NCI-H2081 (cell line): ENCODE measurements at places on chromosomes 6 and 20.

DNA sequence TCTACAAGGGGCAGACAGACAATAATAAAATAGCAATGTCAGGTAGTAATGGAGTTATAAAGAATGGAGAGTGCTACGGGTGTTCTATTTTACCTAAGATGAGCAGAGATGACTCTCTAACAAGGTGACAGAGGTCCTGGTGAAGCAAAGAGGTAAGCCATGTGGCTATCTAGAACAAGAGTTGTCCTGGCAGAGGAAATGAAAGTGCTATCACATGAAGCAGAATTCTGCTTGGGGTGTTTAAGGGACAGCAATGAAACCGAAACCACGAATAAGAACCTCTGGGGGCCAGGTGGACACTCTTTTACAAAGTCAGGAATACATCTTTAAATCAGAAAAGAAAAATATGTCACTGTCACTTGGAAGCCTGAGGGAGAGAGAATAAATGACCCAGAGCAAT, 37.9 kb upstream of the IRAK1BP1 start:
- no peak for DNase-seq

DNA sequence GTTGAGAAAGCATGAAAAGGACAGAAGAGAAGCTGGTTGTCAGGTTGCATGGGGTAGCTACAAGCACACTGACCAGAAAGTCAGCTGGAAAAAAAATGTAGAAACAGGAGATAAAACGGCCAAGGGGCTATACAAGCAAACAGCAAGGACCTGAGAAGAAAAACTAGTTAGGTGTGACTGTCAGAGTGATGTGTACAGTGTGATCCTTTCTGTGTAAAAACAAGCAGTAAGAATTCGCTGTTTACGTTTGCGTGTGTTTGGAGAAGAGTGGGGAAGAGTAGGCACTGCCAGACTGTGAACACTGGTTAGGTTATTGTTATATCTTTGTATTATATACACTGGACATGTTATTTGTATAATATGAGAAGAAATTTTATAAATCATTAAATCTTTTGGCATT, 28.1 kb downstream of the PTPN1 start:
- DNase-seq = no peak

GRCh38 chr6:89387516-89388201, 24.4 kb downstream of the RRAGD start:
- no peak for DNase-seq

DNA sequence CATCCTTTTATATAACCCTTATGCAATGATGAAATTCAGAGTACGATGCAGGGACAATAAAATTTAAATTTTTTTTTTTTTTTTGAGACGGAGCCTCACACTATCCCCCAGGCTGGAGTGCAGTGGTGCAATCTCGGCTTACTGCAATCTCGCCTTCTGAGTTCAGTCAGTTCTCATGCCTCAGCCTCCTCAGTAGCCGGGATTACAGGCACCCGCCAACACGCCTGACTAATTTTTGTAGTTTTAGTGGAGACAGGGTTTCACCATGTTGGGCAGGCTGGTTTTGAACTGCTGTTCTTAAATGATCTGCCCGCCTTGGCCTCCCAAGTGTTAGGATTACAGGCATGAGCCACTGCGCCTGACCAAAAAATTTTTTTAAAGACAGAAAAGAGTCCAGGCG, 15.2 kb downstream of the MTO1 start:
- DNase-seq = no peak

- DNase-seq = peak; percentile 34
Measured at GRCh38 chr6:7727086-7727945, 1.4 kb downstream of the BMP6 start.

GRCh38 chr6:96940322-96940721, 15.8 kb downstream of the KLHL32 start:
- DNase-seq = no peak

DNA sequence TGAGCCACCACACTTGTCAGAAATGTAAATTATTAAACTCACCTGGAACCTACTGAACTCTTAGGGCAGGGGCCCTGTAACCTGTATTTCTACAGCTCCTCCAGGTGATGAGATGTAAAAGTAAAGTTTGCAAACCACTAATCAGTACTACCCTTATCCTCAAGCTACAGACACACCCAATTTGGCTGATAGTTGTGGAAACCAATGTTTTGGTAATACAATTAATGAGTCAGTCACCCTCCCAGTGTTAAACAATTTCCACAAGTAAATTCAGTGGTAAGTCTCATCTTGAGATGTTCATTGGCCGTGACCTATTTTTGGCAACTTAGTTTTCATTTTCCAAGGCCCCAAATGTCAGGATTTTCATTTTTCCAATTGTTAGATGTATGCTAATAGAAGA, 29.6 kb downstream of the GCNT2 start:
- no peak for DNase-seq

DNA sequence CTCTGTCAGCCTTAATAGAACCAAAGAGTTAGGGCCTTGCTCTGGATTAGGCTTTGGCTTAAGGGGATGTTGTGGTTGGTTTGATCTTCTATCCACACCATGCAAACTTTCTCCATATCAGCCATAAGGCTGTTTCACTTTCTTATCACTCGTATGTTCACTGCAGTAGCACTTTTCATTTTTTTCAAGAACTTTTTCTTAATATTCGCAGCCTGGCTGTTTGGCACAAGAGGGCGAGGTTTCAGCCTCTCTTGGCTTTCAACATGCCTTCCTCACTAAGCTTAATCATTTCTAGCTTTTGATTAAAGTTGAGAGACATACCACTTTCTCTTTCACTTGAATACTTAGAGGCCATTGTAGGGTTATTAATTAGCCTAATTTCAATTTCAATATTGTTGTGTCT, 193.1 kb downstream of the NRN1 start:
- no peak for DNase-seq

GRCh38 chr6:18053078-18053477, 65.6 kb upstream of the KIF13A start:
- no peak for DNase-seq

DNA sequence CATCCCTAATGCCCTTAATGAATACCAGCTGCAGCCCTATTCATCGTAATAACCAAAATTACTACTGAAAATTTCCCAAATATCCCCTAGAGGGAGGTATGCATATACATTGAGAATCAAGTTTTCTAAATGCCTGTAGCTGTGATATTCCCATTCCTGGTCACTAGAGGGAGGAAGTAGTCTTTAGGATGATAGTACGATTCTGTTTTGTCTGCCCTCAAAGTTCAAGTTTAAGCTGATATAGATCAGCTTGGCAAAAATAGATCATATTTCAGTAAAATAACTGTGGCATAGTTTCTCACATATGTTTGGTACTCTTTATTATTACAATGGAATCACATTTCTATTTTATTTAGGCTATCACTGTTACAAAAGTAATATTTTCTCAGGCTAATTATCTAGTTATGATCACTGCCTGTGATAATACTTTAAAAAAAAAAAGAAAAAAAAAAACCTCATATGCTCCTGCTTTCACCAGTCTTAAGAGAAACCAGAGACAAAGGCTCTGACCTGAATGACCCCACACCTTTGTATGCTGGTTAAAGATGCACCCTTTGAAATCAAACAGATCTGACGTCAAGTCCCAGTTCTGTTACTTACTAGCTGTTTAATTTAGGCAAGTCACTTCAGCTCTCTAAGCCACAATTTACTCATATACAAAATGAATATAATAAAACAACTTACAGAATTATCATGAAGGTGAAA, 11.0 kb downstream of the TSPYL1 start:
- peak; percentile 41 for DNase-seq

GRCh38 chr6:35465646-35466045, 2.6 kb upstream of the RPL10A start:
- no peak for DNase-seq

DNA sequence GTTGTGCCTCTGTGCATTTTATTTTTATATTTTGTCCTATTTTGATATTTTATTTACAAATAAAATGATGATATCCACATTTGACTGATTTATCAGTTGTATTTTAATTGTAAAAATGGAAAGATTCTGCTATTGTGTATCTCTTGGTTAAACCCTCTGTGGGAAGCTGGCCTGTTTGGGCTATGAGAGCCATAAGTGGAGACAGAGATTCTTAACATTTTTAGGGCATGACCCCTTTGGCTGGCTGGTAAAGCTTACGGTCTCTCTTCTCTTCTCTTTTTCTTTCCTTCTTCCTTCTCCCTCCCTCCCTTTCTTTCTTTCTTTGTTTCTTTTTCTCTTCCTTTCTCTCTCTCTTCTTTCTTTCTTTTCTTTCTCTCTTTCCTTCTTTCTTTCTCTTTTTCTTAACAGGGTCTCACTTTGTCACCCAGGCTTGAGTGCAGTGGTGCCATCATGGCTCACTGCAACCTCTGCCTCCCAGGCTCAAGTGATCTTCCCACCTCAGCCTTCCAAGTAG, 172.3 kb upstream of the CDYL start:
- no peak for DNase-seq

GRCh38 chr6:24445704-24446103, 43.0 kb downstream of the MRS2 start:
- DNase-seq = no peak

GRCh38 chr6:151822252-151823111, 15.0 kb downstream of the ESR1 start:
- DNase-seq = no peak

DNA sequence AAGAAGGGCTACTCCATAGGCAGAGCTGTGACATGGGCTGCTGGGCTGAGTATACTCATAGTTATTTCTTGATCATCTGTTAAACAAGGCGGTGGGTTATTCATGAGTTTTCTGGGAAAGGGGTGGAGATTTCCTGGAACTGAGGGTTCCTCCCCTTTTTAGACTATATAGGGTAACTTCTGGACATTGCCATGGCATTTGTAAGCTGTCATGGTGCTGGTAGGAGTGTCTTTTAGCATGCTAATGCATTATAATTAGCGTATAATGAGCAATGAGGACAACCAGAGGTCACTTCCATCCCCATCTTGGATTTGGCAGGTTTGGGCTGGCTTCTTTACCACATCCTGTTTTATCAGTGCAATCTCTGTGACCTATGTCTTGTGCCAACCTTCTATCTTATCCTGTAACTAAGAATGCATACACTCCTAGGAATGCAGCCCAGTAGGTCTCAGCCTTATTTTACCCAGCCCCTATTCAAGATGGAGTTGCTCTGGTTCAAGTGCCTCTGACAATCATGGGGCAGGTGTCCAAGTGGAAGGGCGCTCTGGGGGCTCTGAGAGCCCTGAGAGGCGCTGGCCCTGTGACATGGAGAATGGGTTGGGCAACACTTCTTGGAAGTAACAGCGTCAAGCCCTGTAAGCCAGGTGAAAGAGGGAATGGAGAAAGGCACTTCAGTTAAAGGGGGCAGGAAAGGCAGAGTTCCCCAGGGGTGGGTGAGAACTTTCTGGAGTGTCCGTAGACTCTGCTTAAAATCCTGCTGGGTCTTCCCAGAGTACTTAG, 354.2 kb upstream of the SULF2 start:
- no peak for DNase-seq

GRCh38 chr6:100460650-100461204, 4.0 kb downstream of the SIM1 start:
- peak; percentile 30 for DNase-seq

DNA sequence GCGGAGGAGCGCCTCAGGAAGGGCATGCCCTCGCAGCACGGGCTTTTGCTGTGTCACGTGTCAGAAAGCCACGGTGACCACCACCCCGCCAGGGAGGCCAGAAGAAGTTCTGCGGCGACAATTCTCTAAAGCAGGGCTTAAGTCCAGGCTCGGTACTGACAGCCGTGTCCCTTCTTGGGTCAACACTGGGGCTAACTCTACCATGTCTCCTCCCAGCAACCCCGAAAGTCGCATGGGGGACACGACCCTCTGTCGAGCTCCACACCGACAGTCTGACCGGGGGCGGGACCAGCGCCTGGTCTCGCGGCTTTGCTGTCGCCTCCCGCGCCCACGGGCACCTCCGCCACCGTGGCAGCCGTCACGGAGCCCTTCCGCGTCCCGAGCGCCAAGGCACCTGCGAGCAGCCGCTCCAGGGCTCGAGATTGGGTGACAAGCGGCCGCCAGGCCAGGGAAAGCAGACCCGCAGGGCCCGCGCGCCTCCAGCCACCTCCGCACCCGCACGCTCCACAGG, 534 bp downstream of the NANP start:
- DNase-seq = no peak

GRCh38 chr20:39893003-39893685, 795.9 kb downstream of the MAFB start:
- DNase-seq = no peak

DNA sequence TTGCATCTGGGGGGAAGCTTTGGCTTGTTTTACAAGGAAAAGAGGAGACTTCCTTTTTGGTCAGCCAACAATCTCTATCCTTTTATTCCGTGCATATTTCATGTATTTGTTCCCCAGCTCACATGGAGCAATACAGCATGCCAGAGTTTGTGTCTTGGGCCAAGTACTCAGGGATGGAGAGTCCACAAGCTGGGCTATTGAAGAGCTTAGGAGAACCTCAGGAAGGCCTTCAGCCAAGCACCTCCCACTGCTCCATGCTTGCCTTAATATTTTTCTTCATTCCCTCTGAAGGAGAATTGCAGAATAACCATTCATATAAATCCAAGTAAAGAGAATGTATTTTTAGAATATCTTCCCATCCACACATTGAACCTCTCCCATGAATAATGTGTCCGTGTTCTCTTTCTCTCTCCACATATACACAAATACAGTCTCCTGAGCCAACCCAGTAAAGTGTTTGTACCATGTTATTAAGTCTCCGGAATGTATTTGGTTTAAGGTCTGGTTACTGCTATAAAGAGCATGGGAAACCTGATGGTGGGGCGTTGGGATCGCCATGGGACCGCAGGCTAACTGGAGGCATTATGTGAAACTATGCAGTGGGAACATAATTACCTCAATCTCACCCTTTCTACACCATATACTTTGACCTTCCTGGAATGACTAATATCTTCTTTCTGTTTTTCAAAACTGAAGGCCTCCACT, 3.0 kb downstream of the LAMA4 start:
- DNase-seq = no peak

DNA sequence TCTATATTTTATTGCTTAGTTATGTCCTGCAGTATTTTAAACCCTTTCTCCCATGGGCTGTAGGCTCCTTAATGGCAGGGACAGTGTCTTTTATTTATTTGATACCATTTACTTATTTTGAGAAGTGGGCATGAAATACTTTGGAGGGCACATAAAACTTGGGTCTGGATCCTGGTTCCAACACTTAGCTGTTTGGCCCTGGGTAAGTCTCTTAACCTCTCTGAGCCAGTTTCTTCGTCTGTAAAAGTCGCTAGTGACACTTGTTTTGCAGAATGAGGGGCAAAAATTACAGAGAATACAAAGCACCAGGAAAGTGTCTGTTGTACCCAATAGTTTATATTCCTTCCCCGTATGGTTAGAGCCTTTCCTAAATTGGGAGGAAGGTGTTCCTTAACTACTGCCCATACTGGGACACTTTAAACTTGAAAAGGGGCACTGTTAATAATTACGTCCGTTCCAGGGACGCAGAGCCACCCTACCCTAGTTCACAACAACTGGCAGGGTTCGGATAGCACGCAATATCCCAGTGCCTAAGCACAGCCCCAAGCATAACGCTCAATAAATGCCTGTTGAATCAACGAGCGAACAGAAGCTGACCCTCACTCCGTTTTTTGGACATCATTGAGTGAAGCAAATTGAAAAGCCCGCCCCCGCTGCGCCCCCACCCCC, 6.0 kb upstream of the ARMC12 start:
- no peak for DNase-seq

GRCh38 chr6:111804627-111805235, 68.5 kb downstream of the FYN start:
- no peak for DNase-seq
